ENCODE measurements at places on chromosomes 1 and 21.

DNA sequence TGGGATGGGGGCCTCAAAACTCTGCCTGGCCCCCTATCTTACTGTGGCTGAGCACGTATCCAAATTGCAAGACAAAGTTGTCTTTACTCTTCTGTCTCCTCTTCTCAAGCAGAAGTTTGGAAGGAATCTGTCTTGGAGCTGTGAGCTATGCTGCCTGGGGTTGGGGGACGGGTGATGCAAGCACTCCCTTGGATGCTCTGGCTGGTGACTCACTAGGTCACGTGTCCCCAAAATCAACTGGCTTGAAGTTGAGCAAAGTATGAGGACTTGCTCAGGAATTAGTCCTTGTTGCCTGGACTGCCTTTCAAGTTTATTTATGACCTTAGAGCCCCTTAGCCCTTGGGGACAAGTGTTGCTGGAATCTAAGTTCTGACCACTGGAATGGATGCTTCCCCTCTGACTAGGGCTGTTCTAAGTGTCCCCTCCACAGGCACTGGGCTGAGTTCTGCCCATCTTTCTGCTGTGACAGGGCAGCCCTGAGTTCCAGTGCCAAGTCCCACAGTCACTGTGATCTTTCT is 269.5 kb downstream of the HHAT start:
- no peak for DNase-seq

DNA sequence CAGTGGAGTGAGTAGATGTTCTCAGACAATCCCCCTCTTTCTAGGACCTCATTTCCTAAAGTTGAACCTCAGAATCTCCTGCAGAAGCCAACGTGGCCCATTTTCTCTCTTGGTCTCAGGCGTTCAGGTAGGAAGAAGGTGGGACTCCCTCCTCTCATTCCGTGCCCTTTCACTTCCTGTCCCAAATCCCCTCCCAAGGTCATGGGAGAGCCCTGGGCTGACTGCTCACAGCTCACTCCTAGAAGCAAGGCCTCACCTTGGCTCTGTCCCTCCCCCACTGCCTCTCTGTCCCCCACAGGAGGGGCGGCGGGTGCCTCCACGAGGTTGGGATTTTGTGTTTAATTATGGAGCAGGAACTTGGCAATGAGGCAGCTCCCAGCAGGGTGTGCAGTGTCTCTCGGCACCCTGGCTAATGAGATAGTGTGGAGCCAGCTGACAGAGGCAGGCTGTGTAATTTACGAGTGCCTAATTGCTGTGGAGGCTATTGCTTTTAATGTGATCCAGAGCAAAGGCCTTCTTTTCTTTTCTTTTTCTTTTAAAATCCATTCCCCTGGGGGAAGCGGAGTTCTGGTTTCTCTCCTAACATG is 9.1 kb upstream of the CDK18 start:
- DNase-seq, result no peak

GRCh38 chr1:8378981-8379470 is 61.1 kb downstream of the SLC45A1 start:
- DNase-seq, result no peak

GRCh38 chr1:214514032-214514818 is 37.2 kb downstream of the PTPN14 start:
- DNase-seq, result peak; percentile 86

DNA sequence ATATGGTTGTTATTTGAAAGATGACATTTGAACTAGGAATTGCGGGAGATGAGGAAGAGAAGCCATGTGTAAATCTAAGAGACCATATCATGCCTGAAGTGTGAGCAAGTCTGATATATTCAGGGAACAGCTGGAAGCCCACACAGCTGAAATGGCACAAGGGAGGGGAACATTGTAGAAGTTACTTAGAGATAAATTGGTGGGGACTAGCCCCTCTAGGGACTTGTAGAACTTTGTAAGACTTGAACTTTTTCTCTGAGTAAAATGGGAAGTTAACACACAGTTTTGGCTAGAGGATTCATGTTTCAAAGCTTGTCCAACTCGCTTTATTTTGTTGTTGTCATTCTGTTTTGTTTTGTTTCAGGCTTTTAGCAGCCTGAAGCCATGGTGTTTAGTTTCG is 216.4 kb downstream of the FMN2 start:
- no peak for DNase-seq

DNA sequence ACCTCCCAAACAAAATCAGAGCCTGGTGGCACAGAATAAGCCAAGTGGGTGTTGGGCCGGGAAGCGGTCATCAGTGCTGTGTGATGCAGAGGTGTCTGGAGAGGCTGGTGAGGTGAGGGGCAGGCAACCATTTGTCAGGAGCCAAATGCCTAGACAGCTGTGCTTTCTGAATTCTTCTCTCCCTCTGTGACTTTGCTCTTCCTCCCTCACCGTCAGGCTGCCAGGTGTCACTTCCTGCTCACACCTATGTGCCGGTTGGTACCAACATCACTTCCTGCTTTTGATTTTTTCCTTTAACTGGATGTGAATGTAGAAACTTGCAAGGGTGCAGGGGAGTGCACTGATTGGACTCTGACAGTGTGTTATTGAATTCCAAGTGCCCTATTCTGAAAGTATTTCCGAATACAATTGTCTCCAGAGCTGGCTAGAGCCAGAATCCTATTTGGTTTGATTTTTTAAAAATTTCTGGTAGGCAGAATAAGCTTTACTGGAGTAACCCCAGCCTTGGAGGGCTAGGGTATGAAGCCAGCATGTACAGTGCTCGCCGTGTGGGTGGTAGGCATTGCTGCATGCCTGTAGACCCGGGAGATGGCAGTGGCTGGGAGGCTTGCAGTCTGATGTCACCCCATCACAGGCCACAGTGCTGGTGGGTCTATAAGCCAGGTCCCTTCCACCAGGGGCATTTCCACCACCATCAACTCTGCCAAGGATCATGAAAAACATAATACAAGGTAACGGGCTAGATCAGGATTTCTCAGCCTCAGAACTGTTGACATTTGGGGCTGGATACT is 210.9 kb downstream of the KAZN start:
- DNase-seq, result no peak

Data from osteocyte (in vitro differentiated cells).